ENCODE measurements at places on chromosomes 16 and 17.
A peak's percentile ranks its signal among the peaks of the same experiment; 100 is the strongest.

DNA sequence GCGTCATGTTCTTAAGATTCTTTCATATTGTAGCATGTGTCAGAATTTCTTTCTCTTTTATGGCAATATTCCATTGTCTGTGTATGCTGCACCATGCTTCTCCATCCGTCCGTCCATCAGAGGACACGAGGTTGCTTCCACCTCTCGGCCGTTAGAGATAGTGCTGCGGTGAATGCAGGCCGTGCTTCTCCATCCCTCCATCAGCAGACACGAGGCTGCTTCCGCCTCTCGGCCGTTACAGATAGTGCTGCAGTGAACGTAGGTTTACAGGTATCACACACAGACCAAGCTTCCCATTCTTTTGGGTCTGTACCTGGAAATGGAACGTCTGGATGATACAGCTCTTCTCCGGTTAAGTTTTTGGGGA is 113.5 kb downstream of the CMIP start:
- DNase-seq, result no peak

GRCh38 chr16:49524216-49524946 is 150.8 kb downstream of the C16orf78 start:
- no peak for DNase-seq

DNA sequence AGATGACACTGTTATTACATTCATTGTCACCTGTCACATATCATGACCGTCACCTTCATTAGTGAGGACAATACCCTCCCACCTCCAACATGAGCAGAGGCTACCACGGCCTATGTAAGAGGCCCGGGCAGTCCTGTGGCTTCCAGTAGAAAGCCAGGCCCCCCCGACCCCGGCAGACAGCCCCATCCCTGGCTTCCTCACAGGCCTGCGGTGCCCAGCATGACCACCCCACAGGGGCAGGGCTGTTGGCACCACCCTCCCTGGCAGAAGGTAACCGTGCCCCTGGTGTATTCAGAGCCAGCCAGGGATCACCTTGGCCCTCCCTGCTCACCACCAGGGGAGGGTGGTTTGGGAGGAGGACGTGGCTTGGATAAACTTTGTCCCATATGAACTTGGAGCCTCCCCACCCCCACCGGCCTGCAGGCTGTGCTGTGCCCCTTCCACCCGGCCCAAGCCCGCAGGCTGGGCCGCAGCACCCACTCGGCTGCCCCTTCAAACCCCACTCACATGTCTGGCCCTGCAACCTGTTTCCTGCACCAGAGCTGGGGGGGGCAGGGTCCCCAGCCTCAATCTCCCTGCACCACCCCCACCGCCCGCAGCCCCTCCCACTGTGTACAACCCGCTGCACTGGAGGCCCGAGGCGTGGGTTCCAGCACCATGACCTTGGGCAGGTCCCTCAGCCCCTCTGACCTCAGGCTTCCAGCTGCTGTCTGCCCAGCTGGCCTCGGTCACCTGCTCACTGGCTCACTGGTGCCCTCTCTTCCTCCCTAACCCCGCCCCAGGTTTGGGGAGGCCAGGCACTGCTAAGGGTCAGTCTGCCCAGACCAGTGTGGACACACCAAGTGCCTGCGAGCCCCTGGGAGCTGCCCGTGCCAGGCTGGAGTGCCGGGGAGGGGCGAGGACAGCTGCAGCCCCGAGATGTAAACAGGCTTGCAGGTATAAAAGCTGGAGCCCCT is 12.4 kb upstream of the AATK start:
- DNase-seq, result no peak

DNA sequence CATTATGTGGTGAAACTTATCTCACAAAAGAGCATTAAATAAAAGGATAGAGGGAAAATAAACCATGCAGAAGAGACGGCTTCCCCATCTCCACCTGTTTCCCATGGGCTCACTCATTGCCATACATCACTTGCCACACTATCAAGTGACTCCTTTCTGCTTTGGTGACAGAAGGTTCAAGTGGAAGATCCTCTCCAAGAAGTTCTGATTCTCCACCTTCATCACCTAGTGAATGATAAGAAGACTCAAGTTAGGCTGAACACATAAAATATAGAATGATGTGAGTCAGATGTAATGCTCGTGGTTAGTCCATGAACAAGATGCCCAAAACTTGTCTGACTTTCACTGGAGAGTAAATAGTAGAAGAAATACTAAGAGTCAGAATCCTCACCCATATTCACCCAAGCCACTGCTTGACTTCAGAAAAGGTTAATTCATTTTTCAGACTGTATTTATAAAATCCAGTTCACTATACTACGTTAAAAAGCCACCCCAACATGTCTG is 100.1 kb upstream of the TOB1 start:
- DNase-seq, result no peak

DNA sequence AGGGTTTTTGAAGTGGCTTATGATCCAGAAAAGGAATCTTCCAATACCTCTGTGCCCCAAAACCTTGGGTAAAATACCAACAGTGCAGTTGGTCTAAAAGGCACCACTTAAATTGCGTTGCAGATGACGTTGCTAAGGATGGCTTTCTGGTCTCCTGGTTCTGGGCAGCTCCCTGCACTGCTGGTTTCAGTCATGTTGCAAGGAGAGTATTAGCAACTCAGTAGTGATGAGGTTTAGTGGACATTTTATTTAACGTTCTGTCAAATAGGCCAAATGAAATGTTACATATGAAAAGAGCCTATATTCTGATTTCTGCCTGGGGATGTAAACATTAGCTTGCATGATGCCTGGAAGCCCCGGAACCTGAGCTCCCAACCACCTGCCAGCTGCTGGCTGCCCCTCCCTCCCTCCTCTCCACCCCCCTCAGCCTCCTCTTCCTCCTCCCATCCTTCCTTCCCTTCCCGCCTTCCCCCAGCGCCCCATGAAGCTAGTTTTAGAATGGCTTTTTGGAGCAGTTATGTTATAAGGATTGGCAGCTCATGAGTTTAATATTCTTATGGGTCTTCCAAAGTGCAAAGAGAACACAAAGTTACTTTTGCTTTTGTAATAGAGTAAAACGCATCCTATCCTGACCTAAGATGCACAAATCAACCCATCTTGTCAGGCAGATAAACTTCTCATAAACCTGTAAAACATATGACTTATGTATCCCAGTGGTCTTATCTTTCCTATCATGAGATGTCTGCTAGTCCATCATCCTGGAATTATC is 20.7 kb downstream of the CD7 start:
- no peak for DNase-seq

GRCh38 chr17:48037036-48037837 is at the start of gene COPZ2:
TSS of gene COPZ2 (minus strand) at chr17:48037797. CDS start at chr17:48037777, 20 bp downstream.
- peak; percentile 51 for DNase-seq

- no peak for DNase-seq
These were observed 427.1 kb downstream of the ZFHX3 start for GRCh38 chr16:72620853-72621252.

GRCh38 chr16:9966569-9967157 is 215.6 kb downstream of the GRIN2A start:
- DNase-seq, result no peak

GRCh38 chr16:65062736-65063583 is 58.9 kb downstream of the CDH11 start:
- DNase-seq, result no peak

DNA sequence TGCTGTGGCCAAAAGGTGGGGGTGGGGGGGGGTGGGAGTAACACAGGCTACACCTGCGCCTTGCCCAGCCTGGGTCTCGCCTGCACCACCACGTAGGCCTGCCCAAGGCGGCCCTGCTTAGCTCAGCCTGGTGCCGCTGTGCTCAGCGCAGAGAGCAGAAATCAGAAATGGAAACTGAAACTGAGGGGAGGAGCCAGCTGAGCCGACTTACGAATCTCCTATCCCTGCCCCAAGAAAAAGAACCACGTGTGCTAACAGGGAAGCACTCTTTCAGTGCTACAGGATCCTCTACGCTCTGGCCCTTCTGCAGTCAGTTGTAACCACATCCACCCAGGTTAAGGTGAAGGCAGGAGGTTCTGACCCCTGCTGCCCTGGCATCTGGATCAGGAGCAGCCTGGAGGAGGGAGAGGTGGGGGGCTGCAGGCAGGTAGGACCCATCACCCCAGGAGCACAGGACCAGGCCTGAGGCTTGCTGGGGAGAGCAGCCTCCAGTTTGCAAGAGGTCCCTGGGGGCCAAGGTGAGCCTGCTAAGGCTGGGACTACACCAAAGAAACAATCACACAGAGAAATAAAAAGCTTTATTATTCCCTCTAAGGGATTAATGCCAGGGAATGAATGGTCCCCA is at the start of gene DHX58:
TSS of gene DHX58 (minus strand) at position 163 of the 625 bp plus-strand sequence. CDS start 822 bp downstream, outside the sequence.
- peak; percentile 75 for DNase-seq

DNA sequence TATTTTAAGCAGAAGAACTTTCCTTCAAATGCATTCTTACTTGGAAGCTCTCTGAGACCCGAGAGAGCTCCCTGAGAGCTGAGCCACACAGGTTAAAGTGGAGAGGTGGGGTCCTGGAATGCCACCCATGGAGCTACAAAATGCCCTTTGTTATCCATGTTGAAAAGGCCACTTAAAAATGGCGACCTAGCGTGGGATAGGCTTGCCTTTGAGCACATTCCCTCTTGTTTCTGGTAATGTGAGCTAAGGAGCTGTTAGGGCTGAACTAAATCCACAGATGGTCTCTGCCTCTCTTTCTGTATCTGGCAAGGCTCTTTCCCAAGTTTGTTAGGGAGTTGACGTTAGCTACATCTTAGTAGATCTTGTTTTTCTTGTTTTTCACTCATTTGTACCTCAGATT is 171.6 kb downstream of the SNX29 start:
- DNase-seq, result no peak

GRCh38 chr17:28977659-28978355 is 26.5 kb upstream of the PHF12 start:
- no peak for DNase-seq

DNA sequence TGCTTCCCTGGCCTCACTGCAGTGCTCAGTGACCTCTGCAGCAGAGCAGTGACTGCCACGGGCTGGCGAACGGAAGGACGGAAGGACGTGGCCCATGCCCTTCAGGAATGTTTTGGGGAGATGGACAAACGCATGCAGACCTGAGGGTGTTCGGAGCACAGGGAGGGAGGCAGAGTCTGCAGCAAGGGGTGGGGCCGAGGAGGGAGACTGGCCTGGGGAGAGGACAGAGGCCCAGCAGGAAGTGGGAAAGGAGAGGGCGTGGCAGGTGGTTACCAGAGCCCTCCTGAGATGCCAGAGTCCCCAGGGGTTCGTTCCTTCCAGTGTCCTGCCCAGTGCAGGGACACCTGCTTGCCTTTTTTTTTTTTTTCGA is 21.9 kb downstream of the ADORA2B start:
- DNase-seq, result no peak

GRCh38 chr16:23729503-23730424 is 16.7 kb upstream of the ERN2 start:
- no peak for DNase-seq
